ENCODE measurements at places on chromosomes 1 and 21. TPM values are rescaled to one million over a fixed set of nuclear protein-coding genes. Genes with fewer than 3 reads are reported as not detected.

GRCh38 chr21:31383770-31384169, 39.7 kb upstream of the TIAM1 start:
- DNase-seq, result no peak

GRCh38 chr1:228515200-228515834, 28.1 kb downstream of the RNF187 start:
- no peak for DNase-seq

DNA sequence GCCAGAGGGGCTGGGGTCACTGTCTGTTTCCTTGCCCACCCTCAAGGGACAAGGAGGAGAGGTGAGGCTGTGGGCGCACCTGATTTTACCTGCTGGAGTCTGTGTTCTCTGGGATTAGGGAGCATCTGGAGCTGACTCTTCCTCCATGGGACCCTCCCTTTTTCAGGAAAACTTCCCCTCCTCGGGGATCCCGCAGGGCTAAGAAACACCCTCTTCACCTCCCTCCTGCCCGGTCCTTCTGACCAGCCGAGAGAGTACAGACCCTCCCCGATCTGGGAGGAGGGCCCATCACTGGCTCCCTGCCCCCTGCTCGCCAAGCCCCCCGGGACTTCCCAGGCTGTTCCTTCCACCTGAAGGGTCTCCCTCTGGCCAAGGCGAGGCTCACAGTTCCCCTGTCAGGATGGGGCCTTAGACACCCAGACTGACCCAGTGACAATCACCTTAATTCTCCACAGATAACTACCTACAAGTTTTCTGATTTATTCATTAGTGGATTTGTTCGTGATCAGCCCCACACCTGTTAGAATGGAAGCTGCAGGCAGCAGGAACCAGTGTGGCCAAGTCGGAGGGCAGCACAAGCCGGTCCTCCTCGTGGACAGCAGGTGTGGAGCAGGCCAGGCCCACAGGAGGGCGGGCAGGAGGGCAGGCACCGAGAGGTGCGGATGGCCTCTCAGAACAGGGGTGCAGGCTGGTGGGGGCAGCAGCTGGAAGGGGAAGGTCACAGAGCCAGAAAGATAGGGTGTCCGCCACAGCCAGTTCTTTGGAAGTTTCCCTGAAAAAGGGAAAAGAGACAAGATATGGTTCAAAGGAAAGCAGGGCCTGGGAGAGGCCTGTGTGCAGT, 15.9 kb upstream of the SAMD11 start:
- peak; percentile 53 for DNase-seq

DNA sequence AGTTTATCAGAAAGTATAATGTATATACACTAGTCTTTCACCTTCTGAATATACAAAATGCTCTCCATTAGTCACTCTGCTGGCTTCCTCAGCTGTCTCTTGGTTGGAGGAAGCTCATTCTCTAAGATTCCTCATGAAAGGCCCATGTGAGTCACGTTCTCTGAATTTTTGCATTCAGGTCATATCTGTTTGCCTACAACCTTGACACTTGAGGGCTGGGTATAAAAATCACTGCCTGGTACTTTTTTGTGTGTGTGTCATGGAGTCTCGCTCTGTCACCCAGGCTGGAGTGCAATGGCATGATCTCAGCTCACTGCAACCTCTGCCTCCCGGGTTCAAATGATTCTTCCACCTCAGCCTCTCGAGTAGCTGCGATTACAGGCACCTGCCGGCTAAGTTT, 2.8 kb upstream of the GALNT2 start:
- DNase-seq, result no peak

DNA sequence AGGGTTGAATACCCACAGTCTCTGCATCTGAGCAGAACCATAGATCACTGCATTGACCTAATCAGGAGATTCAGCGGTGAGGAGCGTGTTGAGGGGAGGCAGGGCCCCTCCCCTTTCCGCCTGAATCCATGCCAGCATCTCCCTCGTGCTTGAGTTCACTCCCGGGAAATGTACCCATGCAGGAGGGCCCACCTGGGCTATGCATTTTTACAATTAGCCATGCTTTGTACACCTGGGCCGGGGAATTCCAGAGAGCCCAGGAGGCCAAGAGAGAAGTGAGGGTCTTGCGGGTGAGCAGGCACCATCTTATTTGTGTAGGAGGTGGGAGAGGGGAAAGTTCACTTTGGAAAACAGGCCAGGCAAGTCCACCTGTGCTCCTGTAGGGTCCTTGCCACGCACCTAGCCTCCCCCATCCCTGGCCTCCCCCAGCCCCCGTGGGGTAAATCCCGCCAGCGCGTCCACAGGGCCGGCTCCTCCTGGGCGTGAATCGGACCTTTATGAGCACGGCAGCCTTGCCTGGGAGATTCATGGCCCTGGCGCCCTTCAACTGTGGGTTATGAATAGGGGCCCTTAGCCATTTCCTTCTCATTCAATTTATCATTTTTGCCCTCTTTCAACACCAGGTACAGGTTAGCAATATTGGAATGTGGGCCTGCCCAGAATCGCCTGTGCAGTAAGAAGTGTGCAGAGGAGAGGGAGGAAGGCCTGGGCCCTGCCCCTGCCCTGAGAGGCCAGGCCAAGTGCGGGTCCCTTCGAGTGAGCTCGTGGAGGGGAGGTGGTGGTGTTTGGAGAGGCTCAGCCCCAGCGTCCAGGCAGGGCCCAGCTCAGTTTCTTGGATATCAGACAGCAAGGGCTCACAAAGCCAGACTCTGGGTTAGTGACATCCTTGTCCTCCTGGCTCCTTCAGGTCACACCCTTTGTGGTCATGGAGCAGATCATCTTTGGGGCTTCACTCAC, 84.4 kb upstream of the ACTRT2 start:
- DNase-seq, result peak; percentile 6

TBCE gene
- 15.7 TPM for total RNA-seq

AMY2A gene
- not detected for total RNA-seq

All from right lobe of liver (tissue), 6 donors.